ENCODE measurements at places on chromosomes 7 and 10.

DNA sequence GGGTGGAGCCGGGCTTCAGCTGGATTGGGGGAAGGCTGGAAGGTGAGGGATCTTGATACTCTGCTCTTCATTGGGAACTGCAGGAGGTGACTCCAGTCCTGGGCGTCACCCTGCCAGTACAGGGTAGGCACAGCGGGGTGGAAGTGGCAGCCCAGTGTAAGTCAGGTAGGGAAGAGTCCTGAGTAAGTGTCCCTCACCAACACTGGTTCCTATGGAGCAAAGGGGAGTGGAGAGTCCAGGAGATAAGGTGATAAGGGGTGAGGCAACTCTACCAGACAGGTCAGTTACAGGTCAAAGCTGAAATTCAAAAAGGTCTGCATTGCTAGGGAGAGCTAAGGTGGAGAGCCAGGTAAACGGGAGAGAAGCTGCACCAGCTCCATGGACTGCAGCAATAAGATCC, 145.6 kb upstream of the NFE2L3 start:
- DNase-seq, result no peak

DNA sequence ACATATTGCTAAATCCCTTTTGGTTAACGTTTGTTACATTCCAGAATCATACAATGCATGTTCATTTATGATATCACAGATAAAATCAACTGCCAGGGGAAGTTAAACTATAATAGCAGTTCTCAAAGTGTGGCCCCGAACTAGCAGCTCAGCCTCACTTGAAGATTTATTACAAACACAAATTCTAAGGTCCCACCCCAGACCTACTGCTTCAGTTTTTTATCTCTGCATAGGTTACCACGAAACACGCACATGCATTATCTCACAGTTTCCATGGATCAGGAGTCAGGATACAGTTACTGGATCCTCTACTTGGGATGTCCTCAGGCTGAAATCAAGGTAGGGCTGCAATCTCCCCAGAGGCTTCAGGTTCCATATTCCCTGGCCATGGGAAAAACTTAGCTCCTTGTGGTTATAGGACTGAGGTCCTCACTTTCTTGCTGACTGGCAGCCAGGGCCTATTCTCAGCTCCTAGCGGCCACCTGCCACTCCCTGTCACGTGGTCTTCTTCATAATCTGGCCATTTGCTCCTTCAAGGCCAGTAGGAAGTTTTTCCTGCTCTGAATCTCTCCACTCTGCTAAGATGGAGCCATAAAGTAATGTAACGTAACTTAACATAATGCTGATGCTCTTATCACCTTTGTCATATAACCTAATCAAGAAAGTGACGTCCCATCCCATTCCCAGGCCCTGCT, 50.5 kb upstream of the YAE1 start:
- DNase-seq, result no peak

- no peak for DNase-seq
These were observed at the start of gene GRB10 for GRCh38 chr7:50782375-50783208. Gene GRB10 (minus strand): TSS chr7:50782896. CDS start chr7:50732322, 50,574 bp downstream.

GRCh38 chr10:17257466-17258321, 29.7 kb downstream of the VIM start:
- no peak for DNase-seq

GRCh38 chr7:109206196-109206595, 636.5 kb downstream of the DNAJB9 start:
- DNase-seq, result no peak

- DNase-seq, result no peak
These were observed 173.3 kb downstream of the PDE1C start for GRCh38 chr7:31896925-31897324.

GRCh38 chr7:142838461-142839213, 16.2 kb upstream of the EPHB6 start:
- no peak for DNase-seq

DNA sequence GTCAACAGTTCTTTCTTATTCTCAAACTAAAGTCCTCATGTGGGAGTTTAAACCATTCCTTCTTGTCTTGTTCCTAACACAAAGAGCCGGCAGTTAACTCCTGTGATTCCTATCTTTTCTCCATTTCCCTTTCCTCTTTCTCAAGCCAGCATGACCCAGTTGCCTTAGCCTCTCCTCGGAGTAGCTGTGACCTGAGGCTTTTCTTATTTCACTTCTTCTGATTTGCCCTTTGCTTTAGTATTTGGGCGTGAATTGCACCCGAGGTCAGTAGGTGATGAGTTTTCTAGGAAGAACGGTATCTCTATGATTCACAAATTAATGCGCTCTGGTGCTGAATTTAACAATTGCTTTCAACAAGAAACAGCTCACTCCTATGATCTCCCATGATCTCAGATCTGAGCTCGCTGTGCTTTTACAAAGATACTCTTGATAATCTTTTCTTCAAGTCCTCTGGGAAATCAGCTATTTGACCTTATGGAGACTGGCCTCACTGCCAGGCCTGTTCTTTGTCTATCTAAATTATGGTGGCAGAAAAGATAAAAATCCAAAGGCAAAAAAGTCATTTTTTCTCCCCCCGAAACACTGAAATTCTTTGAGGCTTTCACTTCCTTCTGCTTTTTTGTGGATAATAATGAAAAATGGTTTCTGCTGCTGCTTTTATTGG, 184.6 kb downstream of the JCAD start:
- DNase-seq, result no peak

DNA sequence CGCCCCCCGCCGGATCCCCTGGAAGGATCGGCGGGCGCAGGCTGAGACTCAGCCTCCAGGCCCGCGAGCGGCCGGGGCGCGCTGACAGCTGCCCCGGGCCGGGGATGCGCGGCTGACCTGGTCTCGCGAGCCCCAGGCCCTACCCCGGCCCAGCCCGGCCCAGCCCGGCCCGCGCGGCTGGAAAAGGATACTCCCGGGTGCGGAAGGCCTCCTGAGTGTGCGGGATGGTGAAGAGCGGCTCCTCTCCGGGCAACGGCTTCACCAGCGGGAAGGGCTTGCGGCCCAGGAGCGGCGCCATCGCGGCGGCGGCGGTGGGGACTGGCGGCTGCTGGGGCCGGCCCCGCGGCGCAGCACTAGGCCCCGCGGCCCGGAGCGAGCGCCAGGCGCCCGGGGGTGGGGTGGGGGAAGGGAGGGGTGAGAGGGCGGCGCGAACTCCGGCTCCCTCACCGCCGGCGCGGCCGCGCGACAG, 423 bp downstream of the BAZ1B start:
- no peak for DNase-seq

GRCh38 chr10:71805776-71806703, 32.7 kb upstream of the VSIR start:
- no peak for DNase-seq

GRCh38 chr10:80900661-80901060, 363.0 kb downstream of the SH2D4B start:
- no peak for DNase-seq

GRCh38 chr10:30915146-30915545, 116.5 kb downstream of the ZNF438 start:
- DNase-seq, result no peak

GRCh38 chr10:63666836-63667383, 145.7 kb downstream of the REEP3 start:
- DNase-seq, result no peak

DNA sequence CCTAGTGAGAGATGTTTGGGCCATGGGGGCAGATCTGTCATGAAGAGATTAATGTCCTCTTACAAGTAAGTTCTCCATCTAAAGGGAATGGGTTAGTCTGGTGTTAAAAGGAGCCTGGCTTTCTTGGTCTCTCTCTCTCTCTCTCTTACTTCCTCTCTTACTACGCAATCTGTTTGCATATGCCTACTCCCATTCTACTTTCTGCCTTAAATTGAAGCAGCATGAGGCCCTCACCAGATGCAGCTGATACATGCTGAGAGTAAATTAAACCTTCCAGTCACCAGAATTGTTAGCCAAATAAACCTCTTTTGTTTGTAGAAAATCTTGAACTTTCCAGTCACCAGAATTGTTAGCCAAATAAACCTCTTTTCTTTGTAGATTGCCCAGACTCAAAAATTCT, 884.1 kb downstream of the NRG3 start:
- DNase-seq, result no peak

DNA sequence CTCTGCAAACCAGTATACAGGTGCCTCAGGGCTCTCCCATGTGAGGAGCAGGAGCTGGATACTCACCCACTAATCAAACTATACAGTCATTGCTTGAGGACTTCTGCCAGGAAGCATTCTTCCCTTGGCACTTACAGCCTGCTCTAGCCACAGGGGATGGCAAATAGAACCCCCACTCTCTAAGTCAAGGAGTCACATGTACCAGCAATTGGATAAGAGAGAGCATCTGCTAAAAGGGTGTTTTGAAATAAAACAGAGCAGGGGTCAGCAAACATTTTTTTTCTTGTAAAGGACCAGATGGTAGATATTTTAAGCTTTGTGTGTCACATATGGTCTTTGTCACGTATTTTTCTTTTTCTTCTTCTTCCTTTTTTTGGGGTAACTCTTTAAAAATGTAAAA, 865.2 kb upstream of the GHITM start:
- DNase-seq, result no peak

GRCh38 chr10:130353928-130354572, 217.9 kb downstream of the GLRX3 start:
- no peak for DNase-seq

DNA sequence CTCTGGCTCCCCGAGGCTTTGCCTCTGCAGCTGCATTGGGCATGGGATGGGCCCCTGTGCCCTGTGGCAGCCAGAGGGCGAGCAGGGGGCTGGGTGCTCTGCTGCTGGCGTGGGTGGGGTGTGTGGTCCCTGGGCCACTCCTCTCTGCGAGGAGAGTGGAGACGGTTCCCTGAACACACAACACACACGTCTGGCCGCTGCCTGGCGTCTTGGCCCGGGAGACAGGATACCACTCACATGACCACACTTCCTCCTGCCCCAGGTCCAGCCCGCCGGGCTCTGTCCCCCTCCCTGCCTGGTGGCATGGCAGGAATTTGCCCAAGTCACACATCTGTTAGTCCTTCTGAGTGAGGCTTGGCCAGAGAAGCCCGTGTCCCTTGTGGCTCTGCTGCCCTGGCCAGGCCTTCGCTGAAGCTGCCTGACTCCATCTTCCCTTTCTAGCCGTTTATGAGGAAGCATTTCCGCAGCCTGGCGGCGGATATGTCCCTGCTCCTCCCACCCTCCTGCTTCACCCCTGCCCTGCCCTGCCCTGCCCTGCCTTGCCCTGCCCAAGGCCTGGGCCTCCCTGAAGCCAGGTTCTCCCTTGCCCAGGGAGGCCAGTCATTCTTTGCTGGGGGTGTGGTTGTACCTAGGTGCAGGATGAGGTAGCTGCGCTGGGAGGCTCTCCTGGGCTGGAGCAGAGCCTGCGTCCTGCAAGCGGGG, 3.0 kb downstream of the BRI3 start:
- no peak for DNase-seq

Data from NCI-H2081 treated with DMSO at 0.1 percent for 48 hours (cell line).